ENCODE measurements at places on chromosomes 5 and 9.

- no peak for DNase-seq
Observed at GRCh38 chr5:90111364-90112032, 298.1 kb downstream of the CETN3 start.

DNA sequence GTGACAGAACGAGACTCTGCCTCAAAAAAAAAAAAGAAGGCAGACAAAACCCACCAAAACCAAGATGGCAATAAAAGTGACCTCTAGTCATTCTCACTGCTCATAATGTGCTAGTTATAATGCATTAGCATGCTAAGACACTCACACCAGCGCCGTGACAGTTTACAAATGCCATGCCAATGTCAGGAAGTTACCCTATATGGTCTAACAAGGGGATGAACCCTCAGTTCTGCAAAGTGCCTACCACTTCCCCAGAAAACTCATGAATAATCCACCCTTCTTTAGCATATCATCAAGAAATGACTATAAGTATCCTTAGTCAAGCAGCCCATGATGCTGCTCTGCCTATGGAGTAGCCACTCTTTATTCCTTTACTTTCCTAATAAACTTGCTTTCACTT is 4.7 kb upstream of the BICD2 start:
- no peak for DNase-seq

GRCh38 chr9:114119242-114120191 is 20.4 kb upstream of the KIF12 start:
- DNase-seq: no peak

- no peak for DNase-seq
Observed at GRCh38 chr5:166178411-166179080, 2112.9 kb upstream of the WWC1 start.
